Vagina (tissue), 2 donors: ENCODE measurements at places on chromosomes 7 and 10. TPM values are rescaled to one million over a fixed set of nuclear protein-coding genes. Genes with fewer than 3 reads are reported as not detected.

The STEAP2 gene
- total RNA-seq: 32.2 TPM

The FAM237B gene
- not detected for total RNA-seq

The PDK4 gene
- total RNA-seq: 399 TPM

The PRLHR gene
- 23.1 TPM for total RNA-seq

The KIAA1549 gene
- total RNA-seq: 2.9 TPM

The CYTH3 gene
- total RNA-seq: 29.5 TPM

The AGR2 gene
- not detected for total RNA-seq

The FAM131B gene
- 1.5 TPM for total RNA-seq

The ZFYVE27 gene
- 28.0 TPM for total RNA-seq

The EN2 gene
- 0.98 TPM for total RNA-seq

The SFRP4 gene
- total RNA-seq: 56.0 TPM

The SLC13A4 gene
- total RNA-seq: not detected

The PAX2 gene
- total RNA-seq: not detected

The CACUL1 gene
- total RNA-seq: 13.8 TPM

DNA sequence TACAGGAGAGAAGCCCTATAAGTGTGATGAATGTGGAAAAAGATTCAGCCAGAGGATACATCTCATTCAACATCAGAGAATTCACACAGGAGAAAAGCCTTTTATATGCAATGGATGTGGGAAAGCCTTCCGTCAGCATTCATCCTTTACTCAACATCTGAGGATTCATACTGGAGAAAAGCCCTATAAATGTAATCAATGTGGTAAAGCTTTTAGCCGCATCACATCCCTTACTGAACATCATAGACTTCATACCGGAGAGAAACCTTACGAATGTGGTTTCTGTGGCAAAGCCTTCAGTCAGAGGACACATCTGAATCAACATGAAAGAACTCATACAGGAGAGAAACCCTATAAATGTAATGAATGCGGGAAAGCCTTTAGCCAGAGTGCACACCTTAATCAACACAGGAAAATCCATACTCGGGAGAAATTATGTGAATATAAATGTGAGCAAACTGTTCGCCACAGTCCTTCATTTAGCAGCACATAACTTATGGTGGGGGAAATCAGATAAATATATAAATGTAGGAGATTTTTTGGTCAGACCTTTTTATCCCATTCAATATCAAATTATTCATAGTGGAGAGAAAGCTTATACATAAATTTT is 12.1 kb upstream of the MRPS17 start:
- H3K27me3 ChIP-seq: no peaks in the 10 kb centered on the region
- H3K36me3 ChIP-seq: no peaks in the 10 kb centered on the region
- no peak for DNase-seq
- H3K4me1 ChIP-seq: no peaks in the 10 kb centered on the region
- H3K27ac ChIP-seq: no peak overlapping the region

- peaks cover 9% of the 10 kb centered on the region for H3K36me3 ChIP-seq
- H3K27ac ChIP-seq: peak overlapping the region; percentile 83
- DNase-seq: no peak
- H3K4me3 ChIP-seq: peak overlapping the region; percentile 76
Observed at GRCh38 chr10:97640868-97641811, 669 bp downstream of the PI4K2A start.

- DNase-seq: peak; percentile 20
- no peak overlapping the region for H3K27ac ChIP-seq
- no peaks in the 10 kb centered on the region for H3K36me3 ChIP-seq
Observed at GRCh38 chr10:115975506-115975905, 297.5 kb downstream of the GFRA1 start.

- H3K4me1 ChIP-seq: no peaks in the 10 kb centered on the region
- H3K27me3 ChIP-seq: no peaks in the 10 kb centered on the region
- no peaks in the 10 kb centered on the region for H3K36me3 ChIP-seq
- H3K27ac ChIP-seq: peak overlapping the region; percentile 12
- no peak for DNase-seq
Observed at GRCh38 chr7:80781561-80781979, 137.3 kb downstream of the SEMA3C start.

- H3K4me3 ChIP-seq: no peak overlapping the region
- H3K36me3 ChIP-seq: no peaks in the 10 kb centered on the region
- H3K4me1 ChIP-seq: no peaks in the 10 kb centered on the region
- H3K27ac ChIP-seq: no peak overlapping the region
- peak; percentile 52 for DNase-seq
Observed at GRCh38 chr10:130398090-130398994, 262.2 kb downstream of the GLRX3 start.

DNA sequence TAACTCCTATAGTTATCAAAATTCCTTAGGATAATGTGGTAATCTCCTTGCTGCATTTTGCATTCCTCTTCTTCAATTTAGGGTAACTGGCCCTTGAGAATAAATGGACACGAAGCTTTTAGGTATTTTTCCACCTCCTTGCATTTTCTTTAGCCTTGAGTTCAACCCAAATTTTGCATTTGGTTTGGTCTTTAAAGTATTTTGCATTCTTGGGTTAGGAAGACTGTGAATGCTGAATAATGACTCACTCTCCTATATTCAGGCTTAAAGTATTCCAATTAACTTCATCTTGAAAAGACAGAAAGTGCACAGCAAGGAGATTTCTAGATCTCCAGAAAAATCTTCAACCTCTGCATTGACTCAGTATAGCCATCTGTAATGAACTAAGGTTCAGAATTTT is 47.3 kb downstream of the TFPI2 start:
- no peak overlapping the region for H3K4me3 ChIP-seq
- no peaks in the 10 kb centered on the region for H3K27me3 ChIP-seq
- no peaks in the 10 kb centered on the region for H3K4me1 ChIP-seq
- H3K36me3 ChIP-seq: no peaks in the 10 kb centered on the region

GRCh38 chr10:130368761-130369560 is 232.8 kb downstream of the GLRX3 start:
- H3K27ac ChIP-seq: no peak overlapping the region
- no peaks in the 10 kb centered on the region for H3K4me1 ChIP-seq
- no peaks in the 10 kb centered on the region for H3K36me3 ChIP-seq
- no peak overlapping the region for H3K4me3 ChIP-seq
- no peak for DNase-seq

GRCh38 chr7:77806425-77806824 is 7.9 kb downstream of the PHTF2 start:
- no peaks in the 10 kb centered on the region for H3K27me3 ChIP-seq
- no peak for DNase-seq
- no peak overlapping the region for H3K27ac ChIP-seq
- H3K4me3 ChIP-seq: no peak overlapping the region
- H3K4me1 ChIP-seq: peaks cover 12% of the 10 kb centered on the region

DNA sequence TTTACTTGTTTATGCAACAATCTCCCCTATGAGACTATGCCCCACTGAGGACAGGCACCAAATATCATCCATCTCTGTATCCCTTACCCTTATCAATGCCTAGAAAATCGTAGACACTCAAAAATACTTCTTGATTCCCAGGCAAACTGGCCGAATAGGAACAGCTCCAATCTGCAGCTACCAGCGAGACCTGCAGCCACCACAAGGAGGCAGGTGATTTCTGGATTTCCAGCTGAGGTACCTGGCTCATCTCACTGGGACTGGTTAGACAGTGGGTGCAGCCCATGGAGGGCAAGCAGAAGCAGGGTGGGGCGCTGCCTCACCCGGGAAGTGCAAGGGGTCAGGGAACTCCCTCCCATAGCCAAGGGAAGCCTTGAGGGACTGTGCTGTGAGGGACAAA is 10.8 kb upstream of the PPP1R3C start:
- H3K36me3 ChIP-seq: no peaks in the 10 kb centered on the region
- no peak overlapping the region for H3K27ac ChIP-seq
- H3K4me3 ChIP-seq: no peak overlapping the region
- no peaks in the 10 kb centered on the region for H3K4me1 ChIP-seq

DNA sequence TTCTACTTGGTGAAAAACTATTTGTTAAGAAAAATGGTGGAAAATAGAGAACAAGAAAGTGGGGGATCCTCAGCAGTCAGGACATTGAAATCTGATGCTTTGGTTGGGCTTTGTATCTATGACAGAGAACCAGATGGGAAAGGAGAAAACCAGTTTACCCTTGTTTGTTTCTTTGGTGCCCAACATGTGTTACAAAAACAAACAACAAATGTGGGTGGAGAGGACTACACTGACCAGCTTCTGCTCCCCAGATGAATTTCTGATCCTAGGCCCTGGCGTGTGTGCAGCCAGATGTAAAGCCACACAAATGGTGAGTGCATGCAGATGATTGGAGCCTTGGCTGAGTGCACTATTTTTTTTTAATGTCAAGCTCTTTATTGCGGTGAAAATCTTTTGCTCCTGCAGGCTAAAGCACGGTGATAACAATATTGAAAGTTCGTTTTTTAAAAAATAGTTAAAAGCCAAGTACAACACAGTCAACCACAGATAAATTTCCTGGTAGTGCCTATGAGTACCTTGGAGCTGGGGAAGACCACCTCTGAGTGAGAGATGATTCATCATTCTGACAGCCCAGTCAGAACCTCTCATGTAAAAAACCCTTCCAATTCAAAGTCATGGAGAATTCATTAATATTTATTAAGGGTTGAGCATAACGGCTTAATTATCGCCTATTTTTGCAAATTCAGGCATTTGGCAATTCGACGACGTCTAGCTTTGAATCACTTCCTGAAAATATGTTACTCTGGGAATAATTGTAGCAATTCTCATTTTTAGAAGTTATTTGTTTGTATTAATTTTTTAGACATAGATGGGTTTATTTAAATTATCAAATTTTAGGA is 163.7 kb downstream of the AGMO start:
- H3K36me3 ChIP-seq: no peaks in the 10 kb centered on the region
- DNase-seq: no peak
- no peak overlapping the region for H3K4me3 ChIP-seq
- H3K27ac ChIP-seq: no peak overlapping the region
- H3K27me3 ChIP-seq: no peaks in the 10 kb centered on the region

DNA sequence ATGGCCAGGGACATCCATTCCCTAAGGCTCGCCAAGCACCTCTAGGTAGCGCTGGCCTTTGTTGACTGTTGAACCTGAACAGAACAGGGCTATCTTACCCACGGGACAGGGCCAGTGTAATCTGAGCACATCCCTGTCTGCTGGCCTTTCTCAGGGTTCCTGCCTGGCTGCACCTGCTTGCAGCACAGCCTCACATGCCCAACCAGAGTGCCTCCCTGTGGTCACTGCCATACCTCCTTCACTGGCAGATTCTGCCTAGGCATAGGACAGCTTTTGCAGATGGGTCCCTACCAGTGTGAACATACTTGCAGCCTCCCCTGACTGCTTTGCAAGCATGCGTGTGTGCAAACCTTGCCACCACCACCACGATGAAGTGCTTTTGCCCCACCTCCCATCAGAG is 15.8 kb upstream of the LIPN start:
- H3K36me3 ChIP-seq: no peaks in the 10 kb centered on the region
- no peak for DNase-seq
- H3K27ac ChIP-seq: no peak overlapping the region
- no peak overlapping the region for H3K4me3 ChIP-seq
- no peaks in the 10 kb centered on the region for H3K4me1 ChIP-seq
- H3K27me3 ChIP-seq: no peaks in the 10 kb centered on the region

DNA sequence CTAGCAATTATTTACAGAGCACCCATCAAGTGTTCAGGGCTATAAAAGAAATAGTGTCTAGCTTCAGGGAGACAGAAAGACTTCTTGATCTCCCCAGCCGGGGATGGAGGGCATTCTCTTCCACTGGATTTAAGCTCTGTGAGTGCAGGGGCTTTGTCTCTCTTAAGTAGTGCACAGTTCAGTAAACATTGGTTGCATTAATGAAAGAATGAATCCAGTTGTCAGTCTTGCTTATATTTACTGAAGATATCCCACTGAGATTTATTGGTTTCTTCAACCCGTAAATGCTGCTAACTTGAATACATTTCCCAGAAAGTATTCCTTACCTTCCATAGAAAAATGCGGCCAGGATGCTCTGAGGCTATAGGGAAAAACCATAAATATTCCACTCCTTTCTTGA is 41.9 kb downstream of the AUTS2 start:
- no peaks in the 10 kb centered on the region for H3K36me3 ChIP-seq
- DNase-seq: no peak
- no peaks in the 10 kb centered on the region for H3K27me3 ChIP-seq

GRCh38 chr10:5888843-5889623 is 660 bp downstream of the ANKRD16 start:
- no peaks in the 10 kb centered on the region for H3K36me3 ChIP-seq
- H3K27me3 ChIP-seq: no peaks in the 10 kb centered on the region
- no peak for DNase-seq
- H3K27ac ChIP-seq: peak overlapping the region; percentile 84

GRCh38 chr7:142401951-142402350 is 144.1 kb upstream of the PRSS58 start:
- DNase-seq: no peak
- no peaks in the 10 kb centered on the region for H3K27me3 ChIP-seq
- H3K4me3 ChIP-seq: no peak overlapping the region
- no peak overlapping the region for H3K27ac ChIP-seq
- no peaks in the 10 kb centered on the region for H3K36me3 ChIP-seq

- no peak overlapping the region for H3K27ac ChIP-seq
- H3K4me1 ChIP-seq: no peaks in the 10 kb centered on the region
- H3K36me3 ChIP-seq: no peaks in the 10 kb centered on the region
- H3K4me3 ChIP-seq: no peak overlapping the region
Observed at GRCh38 chr10:128161031-128161430, 34.8 kb upstream of the MKI67 start.

GRCh38 chr10:91564508-91564907 is 68.4 kb downstream of the PPP1R3C start:
- DNase-seq: no peak
- peaks cover 5% of the 10 kb centered on the region for H3K4me1 ChIP-seq
- no peak overlapping the region for H3K27ac ChIP-seq
- no peaks in the 10 kb centered on the region for H3K27me3 ChIP-seq
- no peak overlapping the region for H3K4me3 ChIP-seq

- no peak overlapping the region for H3K4me3 ChIP-seq
- H3K27ac ChIP-seq: peak overlapping the region; percentile 56
- no peak for DNase-seq
- H3K27me3 ChIP-seq: no peaks in the 10 kb centered on the region
- H3K4me1 ChIP-seq: peaks cover 26% of the 10 kb centered on the region
Observed at GRCh38 chr10:128063736-128064107, 62.5 kb downstream of the MKI67 start.

DNA sequence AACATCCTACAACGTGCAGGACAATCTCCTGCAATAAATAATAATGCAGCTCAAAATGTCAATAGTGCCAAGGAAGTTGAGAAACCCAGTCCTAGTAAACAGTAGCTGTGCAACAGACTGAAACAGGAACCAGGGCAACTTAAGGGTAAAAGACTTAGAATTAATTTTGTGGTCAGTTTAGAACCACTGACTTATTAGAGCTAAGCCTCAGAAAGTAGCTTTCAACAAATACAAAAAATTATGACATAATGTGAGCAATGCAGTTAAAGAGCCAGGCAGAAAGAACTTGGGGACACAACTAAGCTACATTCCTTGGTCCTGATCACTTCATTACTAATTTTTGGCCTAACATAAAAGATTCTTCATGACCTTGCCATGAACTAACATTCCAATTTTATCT is 195.4 kb downstream of the MACC1 start:
- H3K27ac ChIP-seq: no peak overlapping the region
- no peak overlapping the region for H3K4me3 ChIP-seq
- no peaks in the 10 kb centered on the region for H3K4me1 ChIP-seq

DNA sequence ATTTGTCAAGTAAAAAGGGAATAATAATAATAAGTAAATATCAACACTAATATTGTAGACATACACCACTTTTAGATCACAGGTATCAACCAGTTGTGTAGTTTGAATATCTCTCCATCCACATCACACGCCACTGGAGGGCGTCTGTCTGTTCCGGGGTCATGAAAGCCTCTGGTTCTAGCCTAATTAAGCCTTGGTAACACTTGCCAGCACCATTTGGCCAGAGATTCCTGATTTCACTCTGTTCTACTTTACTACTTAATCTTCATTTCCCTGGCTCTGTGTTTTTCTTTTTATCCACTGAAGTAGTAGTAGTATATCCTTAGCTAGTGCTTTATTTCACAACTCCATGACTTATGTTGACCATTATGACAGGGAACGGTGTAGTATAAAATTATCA is 285.6 kb upstream of the POM121L12 start:
- no peaks in the 10 kb centered on the region for H3K36me3 ChIP-seq
- no peaks in the 10 kb centered on the region for H3K4me1 ChIP-seq
- H3K27me3 ChIP-seq: no peaks in the 10 kb centered on the region
- H3K27ac ChIP-seq: no peak overlapping the region
- no peak for DNase-seq
